ENCODE measurements at places on chromosomes 3 and 15.

DNA sequence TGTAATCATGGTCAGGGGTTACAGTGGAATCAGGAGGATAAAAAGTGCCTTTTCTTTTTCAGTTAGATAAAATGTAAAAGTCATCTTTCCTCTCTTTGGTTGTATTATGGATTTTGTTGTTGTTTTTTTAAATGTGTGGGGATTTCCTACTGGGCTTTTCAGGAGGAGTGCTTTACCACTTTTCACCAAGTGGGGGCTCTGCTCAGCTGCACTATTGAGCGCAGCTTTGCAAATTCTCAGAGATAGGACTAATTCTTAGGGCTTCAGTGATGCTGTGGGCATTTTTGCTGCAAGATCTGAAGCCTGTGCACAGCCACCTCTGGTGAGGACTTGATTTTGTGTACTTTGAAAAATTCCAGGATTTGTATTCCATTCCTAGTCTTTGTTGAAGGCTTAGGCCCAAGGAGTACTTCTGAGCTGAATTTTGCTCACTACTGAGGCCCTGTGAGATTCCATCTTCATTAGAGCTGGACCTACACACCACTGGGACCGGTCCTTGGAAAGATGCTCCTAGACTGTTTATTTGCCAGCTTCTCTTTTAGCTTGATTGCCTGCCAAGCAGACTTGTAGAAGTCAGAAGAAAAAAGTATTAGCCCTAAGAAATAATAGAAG lies 7.5 kb downstream of the GNB5 start:
- no peak for DNase-seq

DNA sequence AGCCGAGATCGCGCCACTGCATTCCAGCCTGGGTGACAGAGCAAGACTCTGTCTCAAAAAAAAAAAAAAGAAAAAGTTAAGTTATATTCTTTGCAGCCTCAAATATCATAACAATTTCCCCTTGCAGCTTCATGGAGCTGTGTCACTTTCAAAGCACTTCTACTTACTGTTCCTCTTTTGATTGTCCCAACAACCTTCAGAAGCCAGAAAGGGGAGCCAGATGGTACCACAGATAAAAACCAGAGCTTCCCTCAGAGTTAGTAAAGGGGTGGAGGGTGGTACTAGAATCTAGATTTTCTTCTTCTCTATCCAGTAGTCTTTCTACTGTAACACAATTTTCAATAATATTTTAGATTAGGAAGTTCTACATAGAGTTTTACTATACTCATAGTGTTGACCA lies 188.8 kb downstream of the TAFA4 start:
- no peak for DNase-seq

- no peak for DNase-seq
Measured at GRCh38 chr3:127961124-127961523, 46.1 kb downstream of the KBTBD12 start.

GRCh38 chr15:76056931-76057330 lies 2.9 kb upstream of the TMEM266 start:
- no peak for DNase-seq

All from stimulated activated CD4-positive, alpha-beta T cell treated with anti-CD3 and anti-CD28 coated beads, Interleukin-15, amount 100 ng/mL, for 1 hour (primary cell).